ENCODE measurements at places on chromosomes 3 and 15. TPM values are rescaled to one million over a fixed set of nuclear protein-coding genes. Genes with fewer than 3 reads are reported as not detected.

DNA sequence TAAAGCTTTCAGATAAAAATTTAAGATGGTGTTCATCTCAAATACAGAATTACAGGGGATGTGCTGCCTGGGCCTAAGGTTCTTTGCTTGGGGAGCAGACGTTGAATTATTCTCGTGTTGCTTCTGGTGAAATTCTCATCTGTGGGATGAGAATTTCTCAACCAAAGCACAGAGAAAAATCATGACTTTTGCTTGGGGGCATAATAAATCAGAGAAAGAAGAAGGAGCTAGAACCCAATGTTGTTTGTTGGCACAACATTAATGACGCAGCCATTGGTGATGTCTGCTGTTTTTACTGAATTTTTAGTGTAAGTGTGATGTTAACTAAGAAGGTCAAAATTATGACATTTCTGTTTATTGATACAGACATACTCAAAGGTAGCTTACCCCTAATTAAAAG, 35.7 kb downstream of the P3H2 start:
- DNase-seq, result no peak

- DNase-seq, result no peak
Observed at GRCh38 chr3:54837964-54838363, 89.9 kb downstream of the LRTM1 start.

- DNase-seq, result no peak
Observed at GRCh38 chr3:176623468-176624150, 573.7 kb downstream of the TBL1XR1 start.

DNA sequence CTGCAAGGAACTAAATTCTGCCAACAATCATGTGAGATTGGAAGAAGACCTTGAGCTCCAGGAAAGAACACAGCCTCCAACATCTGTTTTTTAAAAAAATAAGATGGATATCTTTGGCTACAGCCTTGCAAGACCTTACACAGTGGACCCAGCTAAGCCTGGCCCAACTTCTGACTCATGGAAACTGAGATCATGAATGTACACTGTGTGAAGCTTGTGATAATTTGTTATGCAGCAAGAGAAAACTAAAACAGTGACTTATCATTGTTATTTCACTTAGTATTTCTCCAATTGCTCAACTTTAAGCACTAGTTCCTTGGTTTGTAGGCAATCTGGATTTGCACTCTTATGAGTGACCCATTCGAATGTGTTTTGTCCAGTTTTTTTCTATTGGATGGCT, 29.3 kb downstream of the SHQ1 start:
- peak; percentile 34 for DNase-seq

Gene SLC22A13
- not detected for total RNA-seq

- no peak for DNase-seq
Observed at GRCh38 chr3:160247766-160248165, 22.5 kb downstream of the C3orf80 start.

Gene NUDT16
- total RNA-seq, result 7.4 TPM

DNA sequence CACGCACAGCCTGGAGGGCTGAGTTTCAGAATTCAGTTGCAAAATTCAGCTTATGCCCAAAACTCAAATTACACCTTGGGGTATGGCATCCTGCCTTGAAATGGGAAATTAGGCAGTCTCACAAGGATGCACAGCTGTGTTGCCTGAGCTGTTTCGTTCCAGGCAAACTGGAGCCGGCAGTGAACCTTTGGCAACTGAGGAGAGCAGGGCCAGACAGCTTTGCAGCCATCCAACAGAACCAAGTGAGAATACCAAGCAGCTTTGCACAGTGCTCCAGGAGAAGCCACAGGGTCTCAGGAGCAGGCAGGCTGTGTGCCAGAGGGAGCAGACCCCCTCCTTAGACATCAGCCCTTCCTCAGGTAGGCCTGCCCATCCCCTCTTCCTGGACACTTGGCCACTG, 32.5 kb upstream of the BFSP2 start:
- no peak for DNase-seq

- peak; percentile 41 for DNase-seq
Observed at GRCh38 chr3:88000853-88001252, 58.0 kb downstream of the CGGBP1 start.

- no peak for DNase-seq
Observed at GRCh38 chr15:43913941-43914340, 87.1 kb downstream of the WDR76 start.

Gene ST3GAL6
- not detected for total RNA-seq

- no peak for DNase-seq
Observed at GRCh38 chr3:3074551-3075257, 35.5 kb downstream of the IL5RA start.

DNA sequence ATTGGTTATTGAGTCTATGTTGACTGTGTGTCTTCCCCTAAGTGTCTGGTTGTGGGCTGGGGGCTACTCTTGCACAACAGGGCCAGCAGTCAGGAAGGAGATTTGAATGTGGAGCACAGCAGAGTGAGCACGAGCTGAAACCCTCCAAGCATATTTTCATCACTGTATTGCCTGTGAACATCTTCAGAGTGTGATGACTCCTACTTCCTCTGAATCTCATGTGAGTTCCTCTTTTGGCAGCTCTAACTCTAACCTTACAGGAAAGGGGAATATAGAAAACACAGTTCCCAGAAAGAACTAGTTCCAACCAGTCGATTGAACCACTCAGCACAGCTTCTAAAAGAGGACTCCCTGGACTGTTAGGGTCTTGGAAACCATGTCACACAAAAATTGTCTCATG, 211.6 kb downstream of the RAP2B start:
- no peak for DNase-seq

Gene LRRC34
- total RNA-seq, result 2.9 TPM

- DNase-seq, result no peak
Observed at GRCh38 chr15:100520132-100520921, 8.4 kb downstream of the CERS3 start.

Gene EFHB
- total RNA-seq, result 0.57 TPM

Gene TP63
- 0.52 TPM for total RNA-seq

Gene IL20RB
- 0.80 TPM for total RNA-seq

DNA sequence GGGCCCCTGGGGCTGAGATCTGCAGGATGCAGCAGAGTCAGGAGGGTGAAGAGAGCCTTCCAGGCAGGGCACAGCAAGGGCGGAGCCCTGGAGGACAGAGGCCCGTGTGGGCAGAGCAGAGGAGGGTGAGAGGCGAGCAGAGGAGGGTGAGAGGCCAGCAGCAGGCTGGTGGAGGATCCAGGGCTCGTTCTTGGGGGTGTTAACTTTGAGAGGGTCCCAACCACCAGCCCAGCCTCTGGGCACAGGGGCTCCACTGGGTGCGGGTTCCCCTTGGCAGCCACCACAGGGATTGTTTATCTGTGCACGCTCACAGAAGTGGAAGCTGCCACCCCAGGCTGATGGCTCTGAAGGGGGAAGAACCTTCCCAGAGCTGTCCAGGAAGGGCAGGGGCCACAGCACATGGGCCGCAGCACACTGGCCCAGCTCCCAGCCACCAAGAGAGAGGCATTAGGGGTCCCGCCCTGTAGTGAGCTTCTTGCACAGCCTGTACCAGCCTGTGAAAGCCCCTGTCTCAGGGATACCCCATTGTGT, 9.3 kb upstream of the PLXND1 start:
- no peak for DNase-seq

Gene CPNE4
- not detected for total RNA-seq

DNA sequence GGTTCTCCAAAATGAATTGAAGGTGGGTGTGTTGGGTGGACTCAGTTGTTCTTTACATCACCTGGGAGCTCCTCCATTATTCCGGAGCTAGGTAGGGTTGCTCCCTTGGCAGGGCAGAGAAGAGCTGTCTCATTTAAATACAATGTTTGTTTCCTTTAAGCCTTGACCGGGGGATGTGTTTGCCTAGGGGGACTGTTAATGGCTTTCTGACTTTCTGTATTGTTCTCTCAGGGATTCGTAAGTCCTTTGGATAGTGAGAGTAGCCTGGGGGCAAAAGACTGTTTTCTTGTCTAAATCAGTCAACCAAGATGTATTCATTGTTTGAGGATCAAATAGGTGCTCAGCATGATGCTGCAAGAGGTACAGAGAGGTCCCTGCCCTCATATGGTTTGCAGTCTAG, 71.1 kb downstream of the CDAN1 start:
- no peak for DNase-seq

- no peak for DNase-seq
Observed at GRCh38 chr3:98603580-98603979, 10.2 kb upstream of the CPOX start.

All from activated CD4-positive, alpha-beta memory T cell treated with anti-CD3 and anti-CD28 coated beads for 36 hours (primary cell).